ENCODE measurements at places on chromosomes 11 and 22.

DNA sequence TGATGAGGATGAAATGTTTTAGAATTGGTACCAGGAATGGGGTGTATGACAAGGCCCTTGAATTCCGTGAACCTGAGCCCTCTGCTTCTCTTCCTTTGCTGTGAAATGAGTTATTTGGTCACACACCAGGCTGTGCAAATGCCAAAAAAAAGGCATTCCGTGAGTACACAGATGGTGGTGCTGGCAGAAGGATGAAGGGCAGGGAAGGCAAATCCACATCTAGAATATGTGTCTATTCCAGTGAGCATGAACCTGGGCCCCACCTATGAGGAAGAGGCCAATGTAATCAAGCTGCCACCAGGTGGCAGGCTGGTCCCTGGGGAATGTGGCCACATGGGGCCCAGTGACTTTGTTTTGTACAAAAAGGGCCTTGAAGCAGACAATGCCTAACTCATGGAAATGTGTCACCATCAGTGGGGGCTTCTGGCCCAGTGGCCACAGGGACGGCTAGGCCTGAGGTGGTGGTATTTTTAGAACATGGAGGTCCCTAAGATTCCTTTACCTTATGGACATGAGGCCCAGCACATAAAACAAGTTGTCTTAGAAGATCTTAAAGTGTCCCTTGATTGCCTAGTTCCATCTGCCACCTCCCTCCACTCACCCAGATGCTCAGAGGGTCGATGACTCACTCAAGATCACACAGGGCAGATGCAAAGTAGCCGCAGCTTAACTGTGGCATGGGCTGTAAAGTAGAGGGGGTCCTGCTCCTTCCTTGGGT lies 3.9 kb upstream of the RNF215 start:
- DNase-seq, result peak; percentile 57

- no peak for DNase-seq
These were observed 484 bp downstream of the CHCHD10 start for GRCh38 chr22:23767303-23767672.

GRCh38 chr11:12868315-12869073 lies 140.6 kb upstream of the RASSF10 start:
- DNase-seq, result no peak

DNA sequence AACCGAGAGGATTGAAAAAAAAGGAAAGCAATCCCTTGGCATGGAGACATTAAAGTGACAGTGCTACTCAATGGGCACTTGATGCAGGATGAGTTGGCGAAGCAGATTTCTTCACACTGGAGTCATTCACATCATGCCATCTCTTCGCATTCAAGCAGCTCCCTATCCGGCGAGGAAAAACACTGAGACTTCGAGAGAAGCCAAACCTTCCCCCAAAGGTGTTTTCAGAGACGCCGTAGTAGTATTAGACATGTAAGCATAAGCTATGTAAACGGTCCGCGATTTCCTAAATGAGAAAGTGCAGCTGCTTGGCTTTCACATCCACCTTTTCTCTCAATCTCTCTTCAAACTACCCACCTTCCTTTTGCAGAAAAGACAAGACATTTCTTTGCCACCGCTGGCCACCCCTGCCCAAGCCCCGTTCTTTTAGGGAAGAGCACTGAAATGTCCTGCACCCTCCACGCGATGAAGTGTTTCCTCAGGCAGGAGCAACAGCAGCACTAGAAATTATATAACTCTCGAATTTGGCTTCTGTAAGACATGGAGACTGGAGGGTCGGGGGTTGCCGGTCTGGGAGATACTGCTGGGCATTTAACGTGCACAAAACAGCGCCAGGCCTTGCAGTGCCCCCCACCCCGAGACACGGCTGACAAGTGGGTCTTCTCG lies at the start of gene DLG2:
DLG2 (minus strand) TSS at position 13 of the 666 bp plus-strand sequence.
- no peak for DNase-seq

- no peak for DNase-seq
These were observed 268.6 kb downstream of the JRKL start for GRCh38 chr11:96658436-96658835.

- DNase-seq, result no peak
These were observed 4.9 kb upstream of the CYTH4 start for GRCh38 chr22:37277384-37277783.

DNA sequence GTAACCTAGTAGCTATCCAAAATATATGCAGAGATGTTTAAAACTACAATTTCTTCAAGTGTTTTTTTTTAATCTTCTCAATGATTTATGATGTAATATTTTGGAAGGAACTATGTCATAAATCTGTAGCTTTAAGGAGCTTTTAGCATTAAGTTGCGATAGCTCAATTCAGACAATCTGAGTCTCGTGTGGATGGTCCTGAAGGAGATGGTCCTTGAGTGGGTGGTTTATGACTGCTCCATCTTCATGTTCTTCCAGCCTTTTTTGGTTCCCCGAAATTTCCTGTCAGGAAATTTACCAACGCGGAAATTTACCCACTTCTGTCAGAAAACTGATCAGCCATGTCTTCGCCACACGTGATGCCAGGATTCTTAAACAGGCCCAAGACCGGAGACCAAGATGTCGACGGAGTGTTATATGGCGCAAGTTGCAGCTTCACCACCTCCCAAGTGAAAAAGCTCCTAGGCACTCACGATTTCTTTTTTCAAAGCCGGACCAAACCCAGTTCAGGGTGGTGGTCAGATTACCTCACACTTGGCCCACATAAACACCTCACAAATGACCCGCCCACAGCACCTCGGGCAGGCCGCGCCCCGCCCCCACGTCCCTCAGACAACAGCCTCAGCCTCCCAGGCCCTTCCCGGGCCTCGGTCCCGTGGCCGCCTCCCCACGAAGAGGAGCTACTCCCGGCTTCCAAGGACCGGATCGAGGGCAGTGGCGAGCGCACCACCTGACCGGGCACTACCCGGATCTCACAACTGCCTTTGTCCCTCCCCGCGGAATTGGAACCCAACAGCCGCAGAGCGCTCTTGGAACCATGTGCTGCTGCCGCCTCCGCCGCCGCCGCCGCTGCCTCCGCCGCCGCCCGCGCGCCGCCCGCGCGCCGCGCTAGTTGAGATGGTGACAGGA lies at the start of gene MORC2:
MORC2 (minus strand) TSS at position 760 of the 909 bp plus-strand sequence. CDS start 885 bp downstream, outside the sequence.
- no peak for DNase-seq
